Stimulated activated CD8-positive, alpha-beta memory T cell treated with anti-CD3 and anti-CD28 coated beads, Interleukin-4, amount 100 ng/mL, for 1 hour (primary cell): ENCODE measurements at places on chromosomes 16 and 17.

GRCh38 chr16:85455534-85455933 is 157.6 kb upstream of the GSE1 start:
- DNase-seq = no peak

DNA sequence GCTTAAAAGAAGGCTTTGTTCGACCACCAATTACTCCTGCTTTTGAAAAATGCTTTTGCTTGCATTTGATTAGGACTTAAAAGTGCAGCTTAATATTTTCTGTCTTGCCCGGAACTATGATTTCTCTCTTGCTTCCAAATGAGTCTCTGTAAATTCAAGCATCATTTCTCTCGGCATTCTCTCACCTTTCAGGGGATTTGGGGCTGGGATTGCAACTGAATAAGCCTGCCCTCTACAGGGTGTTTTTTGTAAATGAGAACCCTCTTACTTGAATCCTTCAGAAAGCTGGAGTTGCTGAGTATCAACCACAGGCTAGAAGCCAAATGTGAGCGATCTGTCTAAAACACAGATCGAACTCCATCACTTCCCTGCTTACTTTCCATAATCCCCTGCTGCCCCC is 234.6 kb downstream of the TMEM114 start:
- no peak for DNase-seq

GRCh38 chr16:72646615-72647014 is 401.3 kb downstream of the ZFHX3 start:
- DNase-seq = no peak

DNA sequence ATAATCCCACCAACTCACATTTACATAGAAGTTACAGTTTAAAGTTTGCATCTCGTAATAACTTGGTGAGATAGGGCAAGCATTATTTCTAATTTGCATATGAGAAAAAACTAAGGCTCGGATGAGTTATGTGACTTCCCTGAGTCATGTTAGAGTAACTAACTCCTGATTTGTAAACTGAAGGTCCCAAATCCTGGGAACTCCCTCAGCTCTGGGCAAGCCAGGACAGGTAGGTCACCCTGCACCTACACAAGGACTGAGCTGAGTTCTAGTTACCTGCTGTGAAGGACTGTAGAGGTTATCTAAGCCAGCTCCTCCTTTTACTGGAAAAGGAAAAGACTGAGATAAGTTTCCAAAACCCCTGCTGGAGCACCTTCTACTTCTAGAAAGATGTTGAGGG is 92.1 kb upstream of the HLF start:
- DNase-seq = no peak

DNA sequence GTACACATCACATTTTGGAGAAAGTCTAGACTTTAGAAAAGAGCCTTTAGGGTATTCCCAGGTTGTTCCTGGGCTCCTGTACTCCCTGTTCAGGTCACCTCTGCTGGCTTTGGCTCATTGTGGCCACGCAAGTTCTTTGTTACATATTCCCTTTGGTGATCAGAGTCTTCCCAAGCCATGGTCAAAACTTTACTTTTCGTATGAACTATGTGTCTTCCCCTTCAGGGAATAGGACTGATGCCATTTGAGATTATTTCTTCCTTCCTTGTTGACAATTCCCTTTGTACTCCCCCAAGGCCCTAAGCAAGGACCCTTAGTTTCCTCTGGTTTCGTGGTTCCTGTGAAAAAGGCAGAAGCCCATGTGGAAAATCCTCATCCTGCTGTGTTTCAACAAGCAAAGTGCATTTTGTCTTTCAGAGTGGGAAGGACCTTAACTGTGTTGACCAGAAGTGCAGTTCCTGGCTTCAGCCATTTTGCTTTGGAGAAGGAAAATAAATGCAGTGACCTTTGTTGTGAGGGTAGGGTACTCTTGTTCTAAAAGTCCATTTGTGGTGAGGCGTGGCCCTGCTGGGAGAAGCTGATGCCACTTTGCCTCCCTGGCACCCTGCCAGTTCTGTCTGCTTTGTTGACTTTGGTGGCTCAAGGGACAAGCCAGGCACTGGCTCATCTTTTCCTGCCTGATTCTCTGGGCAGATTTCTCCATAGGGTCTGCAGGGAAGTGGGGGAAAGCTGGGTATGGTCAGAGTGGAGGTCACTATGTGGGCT is 55.1 kb downstream of the ZNRF1 start:
- DNase-seq = no peak

DNA sequence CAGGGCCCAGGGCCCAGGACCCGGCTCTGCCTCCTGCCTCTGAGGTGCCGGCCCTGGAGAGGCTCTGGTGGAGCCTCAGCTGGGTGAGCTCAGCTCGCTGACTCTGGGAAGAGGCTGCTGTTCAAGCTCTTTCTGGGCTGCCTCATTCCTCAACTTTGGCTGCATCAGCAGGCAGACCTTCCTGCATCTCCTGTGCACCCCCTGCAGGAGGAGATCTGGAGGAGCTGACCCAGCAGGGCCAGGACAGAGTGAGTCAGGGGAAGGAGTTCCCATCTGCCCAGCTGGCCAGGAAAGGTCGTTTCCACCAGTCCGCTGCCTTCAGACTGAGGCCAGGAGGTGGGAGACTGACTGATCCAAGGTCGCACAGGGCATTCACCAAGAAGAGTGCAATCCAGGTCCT is 10.7 kb downstream of the CRHR1 start:
- DNase-seq = no peak

- no peak for DNase-seq
Measured at GRCh38 chr17:69246726-69247375, 18.2 kb upstream of the ABCA10 start.

DNA sequence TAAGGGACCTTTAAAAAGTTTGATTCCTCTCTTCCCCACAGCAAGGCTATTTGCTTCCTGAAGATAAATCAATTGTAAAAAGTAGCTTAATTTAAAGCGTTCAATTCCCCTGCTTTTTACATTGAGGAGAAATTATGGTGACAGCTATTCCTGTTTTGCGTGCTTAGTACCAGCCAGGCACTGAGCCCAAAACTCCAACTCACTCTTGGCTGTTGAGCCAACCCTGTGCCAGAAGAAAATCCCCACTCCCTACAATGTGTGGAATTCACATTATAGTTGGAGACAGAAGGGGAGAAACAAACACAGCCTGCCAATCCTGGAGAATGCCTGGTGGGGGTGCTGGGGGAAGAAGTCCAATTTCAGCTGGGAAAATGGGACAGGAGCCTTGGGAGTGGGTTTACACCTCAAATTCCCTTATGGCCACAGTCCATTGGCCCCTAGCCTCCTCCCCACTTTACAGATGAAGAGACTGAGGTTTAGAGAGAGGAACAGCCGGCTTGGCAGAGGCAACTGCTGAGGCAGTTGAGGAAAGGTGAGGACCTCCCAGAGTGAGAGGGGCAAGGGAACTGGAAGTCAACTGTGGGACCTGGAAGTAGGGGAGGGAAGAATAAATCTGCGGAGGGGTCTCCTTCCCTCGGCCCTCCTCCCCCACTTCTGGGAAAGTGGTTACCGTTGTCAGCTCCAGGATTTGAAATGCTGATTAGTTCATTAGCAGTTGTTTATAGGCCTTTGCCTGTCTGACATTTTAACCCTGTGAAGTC is 26.1 kb downstream of the CDH1 start:
- DNase-seq = no peak

GRCh38 chr16:78571434-78571833 is 472.0 kb downstream of the WWOX start:
- no peak for DNase-seq

- no peak for DNase-seq
Measured at GRCh38 chr16:1466968-1467521, 7.8 kb downstream of the CLCN7 start.

DNA sequence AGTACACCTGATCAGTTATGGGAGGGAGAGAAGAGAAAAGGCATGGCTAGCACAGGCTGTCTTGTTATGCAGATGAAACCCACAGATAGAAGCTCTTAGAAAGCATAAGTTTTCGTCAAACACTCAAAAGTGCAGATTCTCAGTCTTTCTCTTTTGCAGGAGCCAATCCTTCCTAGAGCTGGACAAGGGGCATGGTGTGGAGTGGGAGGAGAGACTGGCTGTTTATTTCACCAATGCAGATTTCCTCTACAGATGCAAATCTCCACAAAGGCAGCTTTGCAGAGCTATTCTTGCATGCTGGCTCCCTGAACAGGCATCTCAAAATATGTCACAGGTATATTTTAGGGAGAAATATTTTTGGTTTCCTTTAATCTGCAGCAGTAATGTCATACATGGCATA is 1400.7 kb downstream of the CDH8 start:
- DNase-seq = no peak

DNA sequence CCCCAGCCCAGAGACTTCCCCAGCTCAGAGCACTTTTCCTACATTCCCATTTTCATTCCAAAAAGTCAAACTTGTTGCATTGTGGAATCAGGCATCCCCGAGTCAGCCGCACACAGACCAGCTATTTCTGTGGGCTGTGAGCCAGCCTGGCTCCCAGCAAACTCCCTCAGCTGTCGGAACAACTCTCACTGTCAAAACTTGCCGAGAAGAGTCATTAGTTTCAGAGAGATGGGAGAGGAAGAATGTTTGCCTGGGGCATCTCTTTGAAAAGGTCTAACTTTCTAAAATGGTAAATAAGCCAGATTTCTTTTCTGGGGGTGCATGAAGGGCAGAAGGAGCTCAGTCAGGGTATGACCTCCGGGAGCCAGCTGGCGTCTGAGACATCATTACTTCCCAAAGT is 280.0 kb downstream of the TMEM114 start:
- DNase-seq = no peak

- peak; percentile 17 for DNase-seq
Measured at GRCh38 chr17:66302761-66303626, 581 bp downstream of the PRKCA start.

DNA sequence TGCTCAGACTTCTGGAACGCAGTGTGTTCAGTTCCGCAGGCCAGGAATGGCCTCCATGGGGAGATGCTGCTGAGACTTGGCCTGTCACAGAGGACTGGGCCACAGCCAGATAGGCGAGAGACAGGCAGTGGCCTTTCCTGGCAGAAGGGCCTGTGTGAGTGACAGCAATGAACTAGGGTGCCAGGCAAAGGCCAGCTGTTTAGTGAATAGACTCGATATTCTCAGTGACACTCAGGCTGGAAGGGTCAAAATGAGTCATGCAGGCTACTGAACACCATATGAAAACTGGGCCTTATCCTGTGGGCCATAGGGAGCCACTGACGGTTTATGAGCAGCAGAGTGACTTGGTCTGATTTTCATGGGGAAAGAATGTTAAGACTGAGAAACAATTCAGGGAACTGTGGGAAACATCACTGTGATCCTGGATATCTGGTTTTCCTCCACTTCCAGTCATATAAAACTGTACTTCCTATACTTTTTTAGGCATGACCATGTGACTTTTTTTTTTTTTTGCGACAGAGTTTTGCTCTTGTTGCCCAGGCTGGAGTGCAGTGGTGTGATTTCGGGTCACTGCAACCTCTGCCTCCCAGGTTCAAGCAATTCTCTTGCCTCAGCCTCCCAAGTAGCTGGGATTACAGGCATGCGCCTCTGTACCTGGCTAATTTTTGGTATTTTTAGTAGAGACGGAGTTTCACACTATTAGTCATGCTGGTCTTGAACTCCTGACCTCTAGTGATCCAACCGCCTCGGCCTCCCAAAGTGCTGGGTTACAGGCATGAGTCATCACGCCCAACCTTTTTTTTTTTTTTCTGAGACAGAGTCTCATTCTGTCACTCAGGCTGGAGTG is 5.2 kb upstream of the NUBP1 start:
- DNase-seq = no peak

- DNase-seq = no peak
Measured at GRCh38 chr17:9230346-9230745, 209.0 kb downstream of the NTN1 start.

- no peak for DNase-seq
Measured at GRCh38 chr17:64662774-64663367, 764 bp upstream of the SMURF2 start.

GRCh38 chr16:10165643-10166042 is 16.6 kb downstream of the GRIN2A start:
- no peak for DNase-seq

- no peak for DNase-seq
Measured at GRCh38 chr17:80704894-80705293, 160.3 kb downstream of the RPTOR start.

GRCh38 chr17:73291260-73291801 is 20.5 kb downstream of the CDC42EP4 start:
- DNase-seq = no peak

- no peak for DNase-seq
Measured at GRCh38 chr17:65511316-65511715, 50.1 kb downstream of the AXIN2 start.

DNA sequence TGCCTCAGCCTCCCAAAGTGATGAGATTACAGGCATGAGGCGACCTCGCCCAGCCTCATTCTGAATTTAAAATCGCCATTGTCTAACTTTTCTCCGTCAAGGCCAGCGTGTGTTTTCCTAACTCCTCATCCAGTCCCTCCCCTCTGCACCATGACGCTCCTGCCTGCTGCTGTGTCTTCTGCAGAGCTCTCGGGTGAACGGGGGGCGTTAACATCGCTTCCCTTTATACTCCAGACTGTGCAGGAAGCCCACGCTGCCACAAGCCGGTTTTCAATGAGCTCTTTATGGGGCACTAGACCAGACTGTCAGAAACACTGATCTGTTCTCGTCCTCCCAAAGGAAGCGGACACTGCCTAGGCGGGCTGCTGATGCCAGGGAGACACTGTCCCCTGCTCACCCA is 13.2 kb downstream of the AANAT start:
- no peak for DNase-seq

- DNase-seq = no peak
Measured at GRCh38 chr16:85347213-85347591, 234.9 kb upstream of the CIBAR2 start.

DNA sequence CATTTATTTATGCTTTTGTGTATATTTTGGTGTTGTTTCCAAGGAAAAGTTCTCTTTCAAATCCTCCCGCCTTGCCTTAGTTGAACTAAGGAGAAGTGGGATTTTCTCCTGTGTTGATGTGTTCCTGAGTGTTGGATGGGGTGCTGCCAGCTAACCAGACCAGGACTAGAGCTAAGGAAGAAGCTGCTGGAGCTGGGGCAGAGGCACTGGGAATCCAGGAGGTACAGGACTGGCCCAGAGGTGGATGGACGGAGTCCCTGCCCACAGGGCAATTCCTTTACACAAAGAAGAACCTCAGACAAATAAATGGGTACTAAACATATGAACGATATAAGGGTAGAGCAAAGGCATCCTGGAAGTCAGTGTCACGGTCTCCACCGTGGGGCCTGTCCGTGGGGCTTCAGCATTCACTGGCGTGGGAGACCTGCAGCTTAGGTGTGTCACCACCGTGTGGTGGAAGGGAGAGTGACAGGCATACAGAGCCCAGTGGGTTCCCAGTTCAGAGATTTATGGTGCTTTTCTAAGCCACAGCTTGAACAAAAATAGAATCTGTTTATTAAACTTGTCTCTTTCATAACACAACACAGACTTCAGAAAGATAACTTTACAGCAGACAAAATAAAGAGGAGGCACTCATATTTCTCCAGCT is 270.7 kb downstream of the NTN1 start:
- no peak for DNase-seq

DNA sequence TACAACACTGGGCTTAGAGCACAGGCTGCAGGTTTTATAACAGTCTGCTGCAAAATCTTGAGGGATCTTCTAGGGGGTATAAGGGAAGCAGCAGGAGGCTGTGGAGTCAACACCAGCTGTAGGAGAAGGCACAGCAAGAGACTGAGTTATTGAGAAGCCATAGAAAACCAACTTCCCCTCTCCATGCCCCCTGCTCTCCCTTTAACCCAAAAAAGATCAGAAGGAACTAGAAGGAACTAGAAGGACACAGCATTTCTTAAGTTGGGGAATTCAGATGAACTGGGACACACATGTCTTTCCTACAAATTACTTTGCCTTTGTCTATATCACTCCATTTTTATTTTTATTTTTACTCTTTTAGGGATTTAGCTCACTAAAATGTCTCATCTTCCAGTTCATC is 6.2 kb upstream of the CCL18 start:
- no peak for DNase-seq
